CD4-positive, alpha-beta T cell treated with Interleukin-1 beta for 1 hour (primary cell): ENCODE measurements at places on chromosomes 12 and 14.

DNA sequence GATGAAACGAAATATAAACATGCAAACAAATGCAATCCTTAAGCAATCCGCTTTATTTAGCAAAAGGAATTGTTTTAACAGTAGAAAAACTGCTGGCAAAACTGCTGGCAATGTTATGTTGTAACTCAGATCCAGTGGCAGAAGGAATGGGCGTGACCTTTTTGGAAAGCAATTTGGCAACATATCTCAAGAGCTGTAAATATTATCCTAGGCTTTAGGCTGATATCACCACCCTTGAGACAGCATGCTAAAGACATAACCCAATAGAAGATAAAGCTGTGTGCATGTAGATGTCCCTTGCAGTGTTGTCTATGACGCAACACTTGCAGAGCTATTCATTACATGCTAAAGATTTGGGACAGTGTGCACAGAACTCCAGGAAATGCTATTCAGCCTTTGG lies 138.5 kb downstream of the DICER1 start:
- DNase-seq = no peak

- DNase-seq = no peak
These were observed 287.0 kb downstream of the DPF3 start for GRCh38 chr14:72606879-72607278.

DNA sequence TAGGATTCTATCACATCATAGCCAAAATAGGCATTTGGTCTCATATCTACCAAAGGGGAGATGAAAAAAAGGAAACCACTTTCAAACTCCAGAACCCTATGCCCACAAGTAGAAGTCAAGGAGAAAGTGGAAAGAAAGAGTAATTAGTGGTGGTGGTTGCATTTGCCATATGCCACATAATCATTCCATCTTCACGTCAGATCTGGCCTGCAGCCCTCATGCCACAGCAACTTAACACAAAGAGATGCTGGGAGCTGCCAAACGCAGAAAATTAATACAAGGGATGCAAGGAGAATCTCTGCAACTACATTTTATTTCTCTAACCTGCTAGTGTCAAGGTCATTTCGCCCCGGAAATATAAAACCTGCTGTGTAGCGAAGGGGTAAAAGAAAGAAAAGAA lies 148.6 kb upstream of the FOXN3 start:
- no peak for DNase-seq

DNA sequence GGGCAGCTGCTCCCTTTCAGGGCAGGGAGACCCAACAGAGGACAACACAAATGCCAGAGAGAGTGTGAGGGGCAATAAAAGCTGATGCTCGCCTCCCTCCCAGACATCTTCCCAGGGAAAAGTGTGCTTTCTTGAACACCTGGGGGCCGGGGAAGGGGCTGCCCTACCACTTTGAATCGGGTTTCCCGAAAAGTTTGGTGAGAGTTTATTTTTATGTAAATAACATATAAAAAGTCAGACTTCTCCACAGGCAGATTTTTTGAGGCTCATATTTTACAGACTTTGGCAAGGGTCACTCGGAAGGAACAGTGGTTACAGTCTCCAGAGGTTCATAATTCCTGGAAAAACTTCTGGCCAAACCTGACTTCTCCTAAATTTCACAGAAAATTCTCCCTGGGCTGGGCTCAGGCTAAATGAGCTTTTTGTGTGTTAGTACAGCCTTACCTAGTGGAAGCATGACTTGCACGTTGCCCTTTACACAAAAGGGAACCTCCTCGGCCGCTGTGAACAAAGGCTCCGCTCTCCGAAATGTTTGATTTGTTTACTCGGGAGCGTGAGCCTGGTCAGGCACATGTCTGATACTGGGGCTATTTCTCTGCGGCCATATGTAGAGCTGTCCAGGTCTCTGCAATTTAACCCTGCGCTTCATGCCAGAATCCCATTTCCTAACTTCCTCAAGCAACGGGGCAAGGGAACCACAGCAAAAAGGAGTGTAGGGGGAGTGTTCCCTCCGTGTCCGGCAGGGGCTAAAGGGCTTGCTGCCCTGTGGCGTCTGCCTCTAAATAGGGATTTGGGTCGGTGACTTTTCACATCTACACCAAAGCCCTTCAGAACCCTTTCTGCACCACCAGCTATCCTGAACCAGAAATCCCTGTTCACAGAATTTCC lies 3.4 kb downstream of the RTL1 start:
- no peak for DNase-seq

- DNase-seq = no peak
These were observed 20.1 kb upstream of the ANO2 start for GRCh38 chr12:5964913-5965900.

- DNase-seq = no peak
These were observed 19.8 kb downstream of the GALNT6 start for GRCh38 chr12:51371295-51371953.

DNA sequence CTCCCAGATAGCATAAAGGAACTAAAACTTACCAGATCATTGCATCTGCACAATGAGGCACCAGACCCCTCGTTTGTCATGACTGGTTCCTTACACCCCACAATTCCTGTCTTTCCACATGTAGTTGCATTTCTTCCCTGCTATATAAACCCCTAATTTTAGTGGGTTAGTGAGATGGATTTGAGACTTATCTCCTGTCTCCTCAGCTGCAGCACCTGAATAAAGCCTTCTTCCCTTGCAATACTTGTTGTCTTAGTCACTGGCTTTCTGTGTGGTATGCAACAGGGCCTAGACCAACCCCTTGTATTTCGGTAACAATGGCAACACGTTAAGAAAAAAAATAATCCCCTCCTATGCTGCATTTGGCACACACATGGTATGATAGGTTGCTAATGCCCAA lies 13.0 kb downstream of the NUP37 start:
- no peak for DNase-seq

- DNase-seq = no peak
These were observed 35.0 kb downstream of the TXNRD1 start for GRCh38 chr12:104250366-104251125.

DNA sequence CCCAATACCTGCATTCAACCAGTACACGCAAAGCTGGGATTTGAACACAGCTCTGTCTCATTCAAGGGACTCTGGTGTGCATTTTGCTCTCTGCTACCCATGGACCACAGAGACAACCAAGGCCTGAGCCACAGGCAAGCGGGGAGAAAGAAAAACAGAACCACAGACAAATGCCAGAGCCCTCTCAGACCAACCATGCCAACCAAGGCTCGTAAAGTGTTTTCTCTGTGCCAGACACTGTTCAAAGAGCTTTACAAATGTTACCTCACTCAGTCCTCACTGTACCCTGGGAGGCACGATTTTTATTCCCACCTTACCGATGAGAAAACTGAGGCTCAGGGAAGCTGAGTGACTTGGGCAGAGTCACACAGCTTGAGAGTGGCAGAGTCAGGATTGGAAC lies 32.4 kb upstream of the EML1 start:
- no peak for DNase-seq

- DNase-seq = no peak
These were observed 16.8 kb downstream of the HECTD1 start for GRCh38 chr14:31190717-31191263.

DNA sequence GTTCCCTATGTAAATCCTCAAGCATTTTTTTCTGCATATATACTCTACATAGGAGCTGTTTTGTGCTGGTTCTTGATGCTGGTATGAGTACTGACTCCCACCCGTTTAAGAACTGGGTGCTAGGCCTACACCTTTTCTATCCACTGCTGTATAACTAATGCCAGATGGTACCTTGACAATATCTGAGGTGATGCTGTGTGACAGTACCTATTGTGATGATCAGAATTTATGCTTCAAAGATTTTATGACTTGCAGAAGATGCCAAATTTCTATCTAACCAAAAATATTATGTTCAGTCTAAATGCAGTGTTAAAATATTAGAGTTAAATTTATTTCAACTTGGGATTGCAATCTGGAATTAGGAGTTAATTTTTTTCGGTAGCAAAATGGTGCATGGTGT lies 272.3 kb upstream of the NOVA1 start:
- DNase-seq = no peak

GRCh38 chr14:96670391-96670790 lies 126.8 kb upstream of the VRK1 start:
- no peak for DNase-seq

- no peak for DNase-seq
These were observed 2.1 kb upstream of the DNAJC22 start for GRCh38 chr12:49344486-49345050.

DNA sequence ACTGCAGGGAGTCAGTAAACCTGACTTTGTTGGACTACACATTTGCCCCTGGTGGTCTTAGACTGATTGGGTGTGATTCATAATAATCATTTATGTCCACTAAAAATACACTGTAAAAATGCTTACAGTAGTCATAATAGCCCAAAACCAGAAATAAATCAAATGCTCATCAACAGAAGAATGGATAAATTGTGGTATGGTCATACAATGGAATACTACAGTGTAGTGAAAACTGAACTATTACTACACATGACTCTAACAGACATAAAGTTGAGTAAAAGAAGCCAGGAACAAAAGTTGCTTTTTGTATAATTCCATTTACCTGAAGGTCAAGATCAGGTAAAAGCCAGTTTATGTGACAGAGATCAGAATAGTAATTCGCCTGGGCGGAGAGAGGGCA lies 57.2 kb upstream of the CDKL1 start:
- DNase-seq = no peak

DNA sequence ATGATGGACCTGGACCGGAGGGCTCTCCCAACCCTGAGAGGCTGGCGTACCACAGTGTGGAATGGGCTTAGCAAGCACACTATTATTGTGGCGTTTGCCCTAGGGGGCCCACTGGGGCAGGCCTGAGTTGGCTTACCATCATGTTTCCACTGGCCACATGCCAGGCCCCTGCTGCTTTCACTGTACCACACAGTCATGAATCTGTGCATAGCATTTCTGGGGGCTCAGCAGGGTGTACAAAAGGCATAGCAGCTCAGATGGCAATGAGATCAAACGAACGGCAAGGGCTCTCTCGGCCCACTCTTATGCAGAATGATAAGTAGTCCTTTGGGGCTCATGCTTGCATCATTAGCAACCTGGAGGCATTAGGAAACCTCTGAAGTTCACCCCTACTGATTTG lies 137.0 kb upstream of the HIF1A start:
- DNase-seq = no peak

DNA sequence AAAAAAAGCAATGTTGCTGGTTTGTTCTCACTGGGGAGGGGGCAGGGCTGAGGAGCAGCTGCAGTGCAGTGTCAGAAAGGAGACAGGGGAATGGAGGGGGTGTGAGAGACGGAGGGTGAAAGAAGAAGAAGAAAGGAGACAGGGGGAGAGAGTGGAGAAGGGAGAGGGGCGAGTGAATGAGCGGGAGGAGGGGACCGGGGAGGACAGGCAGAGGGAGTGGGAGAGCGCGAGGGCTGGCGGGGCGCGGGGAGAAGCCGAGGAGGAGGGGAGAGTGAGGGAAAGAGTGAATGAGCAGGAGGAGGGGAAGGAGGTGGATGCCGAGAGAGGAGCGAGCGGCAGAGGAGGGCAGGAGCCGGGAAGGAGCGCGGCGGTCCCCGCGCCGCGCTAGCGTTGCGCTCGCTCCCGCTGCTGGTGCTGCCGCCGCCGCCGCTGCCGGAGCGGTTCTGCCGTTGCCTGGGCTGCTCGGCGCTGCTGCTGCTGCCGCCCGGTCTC lies at the start of gene NOVA1:
Gene NOVA1, minus strand, starts transcription at position 445 of the 492 bp plus-strand sequence. CDS start 597 bp downstream, outside the sequence.
- no peak for DNase-seq

DNA sequence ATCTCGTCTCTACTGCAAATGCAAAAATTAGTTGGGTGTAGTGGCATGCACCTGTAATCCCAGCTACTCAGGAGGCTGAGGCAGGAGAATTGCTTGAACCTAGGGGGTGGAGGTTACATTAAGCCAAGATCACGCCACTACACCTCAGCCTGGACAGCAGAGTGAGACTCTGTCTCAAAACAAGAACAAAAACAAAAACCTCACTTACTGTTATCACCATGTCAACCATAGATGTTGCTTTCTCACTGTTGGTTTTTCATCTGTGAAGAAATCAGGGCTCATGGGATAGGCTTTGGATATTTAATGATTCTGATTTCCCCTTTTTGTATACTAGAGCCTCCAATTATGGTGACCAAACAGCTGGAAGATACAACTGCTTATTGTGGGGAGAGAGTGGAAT lies 49.7 kb upstream of the CHPT1 start:
- no peak for DNase-seq

GRCh38 chr14:100407376-100408102 lies 84.4 kb downstream of the SLC25A47 start:
- DNase-seq = no peak

DNA sequence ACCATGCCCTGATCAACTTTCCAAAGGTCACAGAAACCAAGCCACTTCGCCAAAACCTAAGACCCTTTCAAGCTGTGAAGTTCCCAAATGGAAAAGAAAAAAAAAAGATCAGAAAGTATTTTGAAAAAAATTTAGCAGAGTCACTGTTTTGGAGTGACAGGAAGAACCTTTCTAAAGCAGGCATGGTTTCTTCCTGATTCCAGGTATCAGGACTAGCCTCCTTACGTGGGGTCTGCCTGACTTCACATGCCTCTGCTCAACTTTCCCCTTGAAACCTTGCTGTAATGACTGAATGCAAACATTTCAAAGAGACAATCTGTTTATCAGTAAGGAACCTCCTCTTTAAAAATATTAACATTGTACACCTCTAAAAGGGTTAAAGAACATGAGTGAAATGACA lies 9.5 kb downstream of the CORO1C start:
- DNase-seq = no peak

DNA sequence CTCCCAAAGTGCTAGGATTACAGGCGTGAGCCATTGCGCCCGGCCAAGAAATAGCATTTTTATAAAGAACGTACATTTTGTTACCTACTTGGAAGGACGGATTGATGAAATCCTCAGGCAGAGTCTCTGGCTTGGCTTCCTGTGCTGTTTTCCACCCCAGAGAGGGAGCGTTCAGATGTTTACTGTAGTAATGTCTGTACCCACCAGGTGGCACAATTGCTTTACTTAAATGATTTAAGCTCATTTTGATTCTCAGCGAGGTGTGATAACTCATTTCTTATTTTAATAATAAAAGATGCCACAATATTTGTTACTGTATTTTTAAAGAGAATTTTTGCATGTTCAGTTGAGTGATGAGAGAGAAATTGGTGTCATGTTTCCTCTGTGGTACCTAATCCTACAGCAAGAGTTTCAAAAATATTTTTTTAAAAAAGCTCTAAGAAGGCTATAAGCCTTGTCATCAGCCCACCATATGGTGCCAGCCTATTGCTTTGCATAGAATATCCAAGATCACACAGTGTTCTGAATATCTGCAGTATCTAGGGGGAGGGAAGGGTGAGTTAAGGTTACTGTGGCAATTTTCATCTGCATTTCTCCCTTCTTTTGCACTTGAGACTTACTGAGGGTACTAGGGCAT lies 82.6 kb upstream of the TRAF3 start:
- DNase-seq = peak; percentile 72

DNA sequence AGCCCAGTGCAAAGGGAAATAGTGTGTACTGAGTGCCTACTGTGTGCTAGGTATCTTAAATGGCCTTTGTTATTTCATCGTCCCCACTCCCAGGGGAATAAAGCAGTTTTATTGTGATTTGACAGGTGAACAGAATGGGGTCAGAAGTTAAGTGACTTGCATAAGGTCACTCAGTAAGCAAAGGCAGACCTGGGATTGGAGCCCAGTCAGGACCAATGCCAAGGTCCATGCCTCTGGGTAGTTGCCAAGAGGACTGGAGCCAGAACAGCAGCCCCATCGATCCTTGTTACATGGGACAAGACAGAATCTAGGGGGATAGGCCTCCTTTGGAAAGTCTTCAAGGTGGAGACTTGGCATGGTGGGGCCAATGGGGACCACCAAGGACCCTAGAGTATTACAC lies 227.4 kb upstream of the PWP1 start:
- no peak for DNase-seq
